ENCODE measurements at places on chromosomes 6 and 20.

DNA sequence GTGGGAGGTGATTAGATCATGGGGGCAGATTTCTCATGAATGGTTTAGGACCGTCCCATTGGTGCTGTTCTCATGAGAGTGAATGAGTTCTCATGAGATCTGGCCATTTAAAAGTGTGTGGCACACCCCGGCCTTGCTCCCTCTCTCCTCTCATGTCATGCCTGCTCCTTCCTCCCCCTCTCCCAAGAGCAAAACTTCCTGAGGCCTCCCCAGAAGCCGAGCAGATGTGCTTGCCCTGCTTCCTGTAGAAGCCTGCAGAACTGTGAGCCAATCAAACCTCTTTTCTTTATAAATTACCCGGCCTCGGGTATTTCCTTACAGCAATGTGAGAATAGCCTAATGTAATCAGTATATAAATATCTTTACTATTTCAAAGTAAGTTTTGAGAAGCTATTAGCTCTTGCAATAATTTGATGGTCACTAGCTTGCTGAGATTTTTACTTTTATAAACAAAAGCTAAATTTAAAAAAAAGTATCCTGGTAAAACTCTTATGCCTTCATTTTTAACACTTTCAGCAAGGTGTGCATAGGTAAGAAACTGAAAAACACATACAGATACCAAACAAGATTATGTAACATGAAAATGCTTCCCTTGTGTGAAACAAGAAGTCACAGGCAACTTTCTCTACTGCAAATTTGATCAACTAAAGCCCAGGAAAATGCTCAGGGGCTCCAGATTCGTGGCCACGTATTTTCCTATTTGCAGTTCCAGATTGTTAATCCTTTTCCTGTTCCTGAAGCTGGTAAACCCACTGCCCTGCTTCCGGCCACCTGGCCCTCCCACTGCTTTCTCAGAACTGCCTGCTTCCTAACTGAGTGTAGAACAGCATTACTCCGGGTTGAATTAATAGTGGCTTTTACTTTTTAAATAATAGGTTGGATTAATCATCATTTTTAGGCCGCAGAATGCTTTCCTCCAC lies 395.1 kb upstream of the CNR1 start:
- DNase-seq: no peak

DNA sequence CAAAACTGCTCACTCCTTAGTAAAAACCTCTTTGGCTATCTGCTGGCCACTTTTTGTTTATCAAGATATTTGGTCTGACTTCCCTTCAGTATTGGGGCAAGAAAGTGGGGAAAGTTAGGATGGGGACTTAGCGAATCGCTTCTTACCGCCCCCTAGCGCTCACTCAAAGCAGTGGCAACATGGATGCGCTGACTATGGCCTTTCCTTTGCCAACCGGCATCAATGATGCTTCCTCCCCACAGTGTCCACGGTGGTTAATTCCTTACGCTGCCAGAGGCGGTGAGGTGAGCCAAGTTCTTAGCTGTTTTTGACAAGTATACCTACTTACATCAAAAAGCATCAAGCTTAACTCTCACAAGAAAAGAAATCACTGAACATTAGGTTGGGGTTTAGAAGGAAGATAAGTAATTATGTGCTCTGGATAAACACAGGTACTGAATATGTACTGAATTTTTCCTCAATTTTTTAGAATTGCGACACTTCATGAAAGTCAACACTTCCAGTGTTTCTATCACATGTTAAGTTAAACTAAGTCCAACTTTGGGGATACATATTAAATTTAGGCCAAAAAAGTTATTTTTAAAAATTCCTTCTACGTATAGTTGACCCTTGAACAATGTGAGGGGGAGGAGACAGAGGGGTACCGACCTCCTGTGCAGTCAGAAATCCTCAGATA lies 86.7 kb downstream of the GMDS start:
- no peak for DNase-seq

- DNase-seq: no peak
These were observed 27.2 kb downstream of the MCUR1 start for GRCh38 chr6:13787137-13787536.

DNA sequence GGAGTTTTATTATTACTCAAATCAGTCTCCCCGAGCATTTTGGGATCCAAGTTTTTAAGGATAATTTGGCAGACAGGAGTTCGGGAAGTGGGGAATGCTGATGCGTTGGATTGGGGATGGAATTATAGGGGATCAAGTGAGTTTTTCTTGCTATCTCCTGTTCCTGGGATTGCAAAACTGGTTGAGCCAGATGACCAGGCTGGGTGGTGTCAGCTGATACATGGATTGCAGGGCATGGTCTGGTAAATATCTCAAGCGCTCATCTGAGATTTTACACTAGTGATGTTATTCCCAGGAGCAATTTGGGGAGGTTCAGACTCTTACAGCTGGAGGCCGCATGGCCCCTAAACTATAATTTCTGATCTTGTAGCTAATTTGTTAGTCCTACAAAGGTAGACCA lies 54.7 kb downstream of the ENPP1 start:
- DNase-seq: no peak

DNA sequence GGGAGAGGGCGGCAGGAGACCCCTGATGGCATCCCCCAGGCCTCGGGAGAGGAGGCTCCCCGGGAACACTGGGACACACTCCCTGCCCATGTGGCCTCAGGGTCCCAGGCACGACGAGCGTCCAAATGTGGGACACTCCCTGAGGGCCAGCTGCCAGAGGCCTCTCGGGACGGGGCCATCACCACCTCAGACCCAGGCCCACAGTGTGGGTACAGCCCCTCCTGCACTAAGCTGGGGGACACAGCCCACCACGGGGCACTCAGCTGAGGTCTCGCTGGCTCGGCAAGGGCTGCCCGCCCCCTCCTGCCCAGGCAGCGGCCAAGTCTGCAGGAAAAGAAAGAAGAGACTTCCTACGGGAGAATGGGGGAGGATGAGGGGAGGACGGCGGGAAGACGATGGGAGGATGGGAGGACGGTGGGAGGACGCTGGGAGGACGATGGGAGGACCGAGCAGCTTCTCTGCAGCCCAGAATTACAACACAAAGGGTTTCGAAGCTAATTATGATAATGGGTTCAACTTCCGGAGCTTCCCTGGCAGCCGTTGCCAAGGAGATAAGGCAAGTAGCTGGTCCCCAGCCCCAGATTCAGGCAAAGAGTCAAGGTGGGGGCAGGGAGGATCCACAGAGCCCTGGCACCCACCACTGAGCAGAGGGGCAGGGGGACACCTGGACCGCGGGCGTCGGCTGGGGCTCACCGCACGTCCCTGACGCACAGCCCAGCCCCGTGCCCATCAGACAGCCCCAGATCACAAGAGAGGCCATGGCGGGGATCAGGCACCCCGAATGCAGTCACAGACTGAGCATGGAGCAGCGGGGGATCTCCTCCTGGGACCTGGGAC lies 17.5 kb downstream of the KCNQ2 start:
- DNase-seq: no peak

DNA sequence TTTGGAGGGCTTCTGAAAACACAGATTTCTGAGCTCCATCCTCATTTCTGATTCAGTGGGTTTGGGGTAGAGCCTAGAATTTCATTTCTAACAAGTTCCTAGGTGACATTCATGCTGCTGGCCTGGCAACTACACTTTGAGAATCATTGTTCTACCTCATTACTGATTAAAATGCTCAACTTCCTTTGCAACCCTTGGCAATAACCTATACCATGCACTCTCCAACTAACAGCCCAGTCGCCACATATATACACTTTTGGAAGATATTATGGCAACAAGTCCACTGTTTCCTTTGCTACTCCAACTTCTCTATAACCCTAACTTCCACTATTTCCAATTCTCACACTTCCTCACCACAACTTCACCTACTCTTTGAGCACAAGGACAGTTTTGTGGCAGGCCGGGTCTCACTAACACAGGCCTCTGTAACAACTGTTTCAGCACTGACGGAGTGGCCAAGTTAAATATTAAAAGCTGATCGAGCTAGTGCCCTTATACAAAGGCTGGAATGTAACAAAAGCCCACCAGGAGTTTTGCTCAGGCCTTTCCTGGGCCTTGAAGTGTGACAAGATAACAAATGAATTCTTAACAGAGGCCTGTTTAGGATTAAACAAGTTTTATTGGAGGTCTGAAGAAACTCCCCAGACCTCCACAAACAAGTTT lies 32.1 kb upstream of the RAB23 start:
- no peak for DNase-seq
